ENCODE measurements at places on chromosomes 6 and 20. TPM values are rescaled to one million over a fixed set of nuclear protein-coding genes. Genes with fewer than 3 reads are reported as not detected.

DNA sequence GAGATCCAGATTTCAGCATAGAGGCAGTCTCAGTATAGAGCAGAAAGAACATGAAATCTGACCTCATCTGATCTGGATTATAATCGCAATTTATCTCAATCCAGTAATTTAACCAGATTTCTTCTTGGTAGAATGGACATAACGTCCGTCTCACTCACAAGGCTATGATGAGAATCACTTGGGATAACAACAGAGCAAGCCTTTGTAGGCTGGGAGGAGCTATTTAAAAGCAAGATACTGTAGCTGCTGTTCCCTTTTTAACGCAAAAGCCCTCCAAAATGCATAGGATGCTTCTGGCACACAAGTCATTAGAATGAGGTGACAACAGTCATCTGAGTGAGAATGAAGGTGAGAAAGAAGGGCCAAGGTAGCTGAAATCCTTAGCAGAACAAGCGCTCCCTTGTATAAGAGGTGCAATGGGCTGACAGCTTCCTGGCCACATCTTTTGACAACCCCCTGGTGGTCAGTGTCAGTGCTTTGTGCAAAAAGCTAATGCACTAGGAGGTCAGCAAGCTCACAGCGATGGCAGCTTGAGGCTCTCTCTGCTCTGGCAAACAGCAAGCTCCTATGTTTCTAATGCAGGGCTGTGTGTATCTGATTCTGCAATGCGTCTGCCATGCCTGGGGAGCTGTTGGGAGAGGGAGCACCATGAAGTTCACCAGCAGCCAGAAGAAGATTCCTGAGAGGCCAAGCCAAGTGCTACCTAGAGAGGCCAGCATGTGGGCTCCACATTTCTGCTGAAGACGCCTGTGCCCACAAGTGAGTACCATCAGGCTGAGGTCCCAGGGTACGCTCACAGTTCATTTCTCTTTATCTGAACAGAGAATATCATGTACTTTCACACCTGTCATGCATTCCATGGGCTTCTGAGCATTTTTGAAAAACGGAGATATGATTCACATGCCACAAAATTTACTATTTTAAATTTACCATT is 16.2 kb downstream of the METTL24 start:
- peak; percentile 43 for DNase-seq

DNA sequence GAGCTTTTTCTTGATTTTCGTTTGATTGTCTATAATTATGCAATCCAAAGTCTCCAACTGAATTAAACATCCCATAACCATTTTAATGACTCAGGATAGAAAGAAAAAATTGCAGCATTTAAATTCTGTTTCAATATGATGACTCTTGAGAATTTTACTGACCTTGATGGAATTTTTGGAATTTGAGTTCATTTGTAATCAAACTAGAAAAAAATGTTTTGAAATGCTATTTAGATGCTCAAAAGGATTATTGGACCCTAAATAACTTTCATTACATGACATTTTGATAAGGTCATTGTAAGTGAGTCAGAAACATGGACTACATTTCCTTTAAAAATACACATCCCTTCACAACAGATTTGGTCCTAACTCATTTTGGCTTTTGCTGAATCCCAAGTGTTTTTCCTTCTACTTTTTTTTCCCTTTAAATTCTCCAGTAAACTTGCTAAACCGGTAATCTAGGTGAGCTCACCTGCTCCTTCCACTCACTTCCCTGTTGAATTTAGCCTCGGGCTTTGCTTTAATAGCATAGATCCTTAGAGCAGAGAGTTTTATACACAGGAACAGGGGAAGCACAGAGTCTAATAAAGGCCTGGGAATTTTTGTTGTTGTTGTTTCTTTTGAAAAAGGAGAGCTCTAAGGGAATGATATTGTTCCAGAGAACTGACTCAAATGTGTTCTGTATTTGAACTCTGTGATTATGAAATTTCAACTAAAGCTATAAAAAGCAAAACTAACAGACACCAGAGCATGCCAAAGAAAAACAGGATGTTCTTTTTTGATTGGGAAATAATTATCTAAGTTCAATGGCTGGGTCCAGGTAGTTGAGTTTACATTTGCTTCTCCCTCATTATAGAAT is 1088.2 kb upstream of the CITED2 start:
- no peak for DNase-seq

- DNase-seq: no peak
Measured at GRCh38 chr6:38153076-38153797, 333.7 kb downstream of the ZFAND3 start.

DNA sequence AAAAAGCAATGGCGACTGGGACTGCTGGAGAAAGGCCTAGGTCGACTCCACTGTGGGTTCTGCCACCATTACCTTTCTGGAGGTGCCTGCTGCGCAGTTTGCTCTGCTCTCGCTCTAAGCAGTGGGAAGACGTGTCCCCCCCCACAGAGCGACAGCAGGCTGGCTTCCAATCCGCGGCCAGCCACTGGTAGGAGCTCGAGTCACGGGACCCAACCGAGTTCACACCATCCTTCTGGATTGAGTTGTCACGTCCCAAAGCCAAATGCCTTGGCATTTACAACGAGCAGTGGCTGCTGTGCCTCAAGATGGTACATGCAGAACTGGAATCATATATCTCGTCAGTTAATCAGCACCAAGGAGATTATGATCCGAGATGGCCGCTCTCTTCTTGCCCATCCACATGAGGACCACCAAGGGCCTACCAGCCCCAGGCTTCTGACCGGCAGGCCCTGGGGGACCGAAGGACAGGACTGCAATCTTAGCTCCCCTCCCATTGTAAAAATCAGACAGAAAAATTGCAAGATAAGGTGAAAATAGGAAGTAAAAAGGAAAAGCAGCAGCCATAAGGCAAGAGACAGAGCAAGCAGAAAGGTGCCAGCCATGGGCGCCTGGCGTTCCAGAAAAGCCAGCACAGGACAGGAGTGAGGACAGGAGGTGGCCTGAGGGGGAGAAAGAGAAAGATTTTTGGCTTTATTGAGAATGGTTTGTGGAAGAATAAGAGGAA is 74.4 kb downstream of the TRAM2 start:
- no peak for DNase-seq

DNA sequence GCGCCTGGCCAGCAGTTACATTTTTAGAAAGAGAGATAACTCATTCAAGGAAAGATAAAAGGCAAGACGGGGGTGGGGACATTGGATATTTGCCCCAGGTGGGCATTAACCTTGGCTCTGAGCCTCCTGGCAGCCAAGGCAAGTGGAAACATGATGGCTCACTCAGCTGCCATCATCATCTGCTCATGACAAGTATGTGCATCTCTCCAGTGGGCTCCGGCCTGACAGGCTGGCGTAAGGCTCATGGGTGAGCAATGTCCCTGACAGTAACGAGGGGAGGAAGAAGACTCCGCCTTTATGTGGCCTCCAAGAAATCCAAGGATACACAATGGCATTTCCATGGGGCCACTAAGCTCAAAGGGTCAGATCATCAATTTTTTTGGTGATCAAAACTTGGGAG is 13.3 kb downstream of the ANKRD60 start:
- DNase-seq: no peak

GRCh38 chr6:163837691-163838431 is 423.3 kb downstream of the QKI start:
- no peak for DNase-seq

GRCh38 chr6:84136364-84137050 is 90.9 kb downstream of the CEP162 start:
- DNase-seq: no peak

GRCh38 chr6:136740050-136740974 is 52.0 kb downstream of the MAP3K5 start:
- DNase-seq: no peak

GRCh38 chr6:132364306-132365074 is 36.8 kb downstream of the MOXD1 start:
- no peak for DNase-seq

DNA sequence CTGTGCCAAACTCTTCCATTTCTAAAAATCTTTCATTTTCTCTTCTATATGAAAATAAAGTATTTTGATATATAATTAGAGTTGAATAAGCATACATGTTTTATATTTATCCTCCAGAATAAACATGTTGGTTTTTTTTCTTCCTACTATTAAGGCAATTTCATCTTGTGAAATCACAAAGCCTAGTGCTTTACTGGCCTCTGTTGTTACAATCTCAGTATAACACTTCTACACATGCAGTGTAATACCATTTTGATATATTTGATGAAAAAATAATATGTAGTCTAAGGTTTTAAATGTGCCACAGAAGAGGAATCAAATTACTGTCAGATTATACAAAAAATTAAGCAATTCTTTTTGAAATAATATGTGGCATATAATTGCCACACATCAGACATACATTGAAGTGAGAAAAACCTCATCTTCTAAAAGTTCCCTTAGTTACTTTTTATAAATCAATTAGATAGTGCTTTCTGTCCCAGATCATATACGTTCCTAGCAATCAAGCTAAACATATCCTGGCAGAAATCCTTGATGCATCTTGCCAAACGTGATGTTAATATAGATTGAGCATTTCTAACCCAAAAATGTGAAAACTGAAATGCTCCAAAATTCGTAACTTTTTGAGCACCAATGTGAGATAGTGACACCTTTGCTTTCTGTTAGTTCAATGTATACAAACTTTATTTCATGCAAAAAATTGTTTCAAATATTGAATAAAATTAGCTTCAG is 225.1 kb upstream of the MANEA start:
- no peak for DNase-seq

- peak; percentile 13 for DNase-seq
Measured at GRCh38 chr20:53599378-53599777, 5.7 kb upstream of the ZNF217 start.

GRCh38 chr6:6728169-6728941 is 139.8 kb downstream of the LY86 start:
- no peak for DNase-seq

DNA sequence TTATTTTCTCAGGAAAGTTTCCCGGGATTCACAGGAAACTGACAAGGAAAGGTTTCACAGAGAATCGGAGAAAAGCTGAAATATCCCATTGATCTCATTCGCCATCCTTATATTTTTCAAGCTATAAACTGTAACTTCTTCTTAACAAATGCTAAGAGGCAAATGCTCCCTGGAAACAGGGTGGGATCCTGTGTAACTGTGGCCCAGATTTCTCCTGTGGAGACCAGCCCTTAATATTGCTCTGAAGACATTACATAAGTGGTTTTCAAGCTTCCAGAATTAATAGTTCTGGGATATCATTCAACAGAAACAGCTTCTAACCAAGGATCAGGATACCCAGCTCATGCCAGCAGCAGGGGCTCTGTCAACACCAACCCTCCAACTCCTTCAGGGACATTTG is 69.2 kb downstream of the THBS2 start:
- no peak for DNase-seq

GRCh38 chr6:22271081-22271480 is 25.8 kb downstream of the PRL start:
- no peak for DNase-seq

DNA sequence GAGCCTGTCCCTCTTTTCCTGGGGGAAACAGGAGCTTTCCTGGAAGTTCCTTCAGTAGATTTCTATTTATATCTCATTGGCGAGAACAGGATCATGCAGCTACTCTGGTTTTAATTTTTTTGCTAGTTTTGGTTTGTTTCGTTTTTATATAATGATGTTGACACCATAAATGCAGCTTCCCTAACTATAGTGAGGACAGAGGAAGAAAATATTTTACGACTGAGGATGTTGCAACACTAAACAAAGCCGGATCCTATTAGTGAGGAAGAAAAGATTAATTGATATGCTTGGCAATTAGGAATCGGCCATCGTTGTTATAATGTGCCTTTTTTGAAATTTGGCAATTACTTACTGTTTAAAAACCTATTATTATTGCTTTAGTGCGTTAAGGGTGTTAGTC is 16.6 kb downstream of the KDM1B start:
- no peak for DNase-seq

GRCh38 chr20:10388597-10388996 is 45.4 kb downstream of the MKKS start:
- DNase-seq: no peak

- no peak for DNase-seq
Measured at GRCh38 chr6:11428895-11429294, 108.7 kb upstream of the TMEM170B start.

DNA sequence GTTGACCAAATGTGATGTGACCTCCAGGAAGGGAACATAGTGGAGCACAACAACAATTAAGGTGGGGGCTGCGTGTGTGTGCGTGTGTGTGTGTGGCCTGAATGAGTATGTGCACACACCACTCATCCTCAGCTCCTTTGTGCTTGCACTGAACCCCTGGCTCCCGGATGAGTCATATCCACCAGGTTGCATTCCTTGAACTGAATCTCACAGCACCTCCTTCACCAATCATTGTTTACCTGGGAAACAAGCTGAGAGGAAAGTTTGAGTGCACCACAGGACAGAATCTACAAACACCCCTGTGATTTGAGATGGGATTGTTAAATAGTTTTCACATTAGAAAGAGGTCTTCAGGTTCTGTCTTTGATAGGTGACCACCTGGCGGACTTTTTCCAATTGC is 33.7 kb upstream of the GPR6 start:
- DNase-seq: no peak

- no peak for DNase-seq
Measured at GRCh38 chr6:33418690-33419291, 884 bp upstream of the CUTA start.

The GINM1 gene
- 47.5 TPM for total RNA-seq

The C6orf132 gene
- 1.3 TPM for total RNA-seq

The CYP24A1 gene
- total RNA-seq: 0.94 TPM

The SPATS1 gene
- total RNA-seq: 10.7 TPM

The CRISP1 gene
- total RNA-seq: 0.55 TPM

The ZSCAN9 gene
- 36.5 TPM for total RNA-seq

The PM20D2 gene
- 6.9 TPM for total RNA-seq

The NKAIN4 gene
- 4.7 TPM for total RNA-seq

The ASXL1 gene
- 125 TPM for total RNA-seq

The TNXB gene
- 42.4 TPM for total RNA-seq

The C6orf52 gene
- total RNA-seq: 14.3 TPM

The HCK gene
- 4.5 TPM for total RNA-seq

The SIRPB2 gene
- total RNA-seq: 3.3 TPM

Data from testis (tissue), 5 donors.